ENCODE measurements at places on chromosomes 1 and 21. TPM values are rescaled to one million over a fixed set of nuclear protein-coding genes. Genes with fewer than 3 reads are reported as not detected.

HTR6 gene
- total RNA-seq = 0.09 TPM

DNA sequence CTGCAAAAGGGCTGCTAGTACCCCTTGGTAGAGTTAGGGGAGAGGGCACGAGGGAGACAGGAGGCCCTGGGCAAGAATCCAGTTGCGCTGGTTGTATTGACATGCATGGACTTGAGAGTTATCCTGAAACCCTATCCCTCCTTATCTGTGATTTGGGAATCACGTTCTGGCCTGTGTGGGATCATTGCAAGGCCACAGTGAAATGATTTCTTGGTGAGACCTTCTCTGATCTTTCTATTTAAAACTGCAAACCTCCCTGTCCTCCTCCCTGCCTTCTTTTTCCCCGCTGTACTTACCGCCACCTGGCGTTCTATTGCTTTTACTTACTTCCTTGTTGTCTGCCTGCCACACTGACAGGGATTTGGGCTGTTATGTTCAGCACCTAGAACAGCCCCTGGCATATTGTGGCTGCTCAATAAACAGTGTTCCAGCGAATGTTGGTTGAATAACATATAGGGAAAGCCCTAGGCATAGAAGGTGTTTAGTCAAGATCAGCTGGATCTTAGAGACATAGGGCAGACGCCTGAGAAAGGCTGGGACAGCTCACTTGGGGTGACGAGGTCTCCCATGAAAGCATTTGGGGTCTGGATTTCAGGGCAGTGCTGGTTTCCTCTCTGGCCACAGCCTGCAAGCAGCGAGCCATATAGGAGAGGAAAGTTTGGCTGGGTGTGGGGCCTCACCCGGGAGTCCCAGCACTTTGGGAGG is 25.6 kb downstream of the ALPL start:
- DNase-seq = peak; percentile 63

DNA sequence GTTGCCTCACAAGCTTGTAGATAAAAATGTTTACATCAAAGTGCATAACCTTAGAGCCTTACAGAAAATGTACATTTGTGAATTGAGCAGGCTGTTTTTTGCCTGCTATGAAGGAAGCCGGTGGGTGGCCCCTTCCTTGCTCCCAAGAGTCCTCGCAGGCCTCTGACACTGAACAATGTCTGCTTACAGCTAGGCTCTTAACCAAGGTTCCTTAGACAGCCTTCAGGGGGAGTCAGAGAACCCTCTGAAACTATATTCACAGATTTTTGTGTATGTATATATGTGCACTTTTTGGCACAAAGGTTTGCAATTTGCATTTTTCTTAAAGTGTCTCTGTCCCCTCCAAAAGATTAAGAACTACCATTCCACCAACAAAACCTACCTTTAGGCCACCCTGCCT is 282.6 kb downstream of the BARHL2 start:
- no peak for DNase-seq

GRCh38 chr1:245578771-245579170 is 424.0 kb downstream of the KIF26B start:
- no peak for DNase-seq

- no peak for DNase-seq
Measured at GRCh38 chr21:15367061-15367626, 302.3 kb upstream of the NRIP1 start.

DNA sequence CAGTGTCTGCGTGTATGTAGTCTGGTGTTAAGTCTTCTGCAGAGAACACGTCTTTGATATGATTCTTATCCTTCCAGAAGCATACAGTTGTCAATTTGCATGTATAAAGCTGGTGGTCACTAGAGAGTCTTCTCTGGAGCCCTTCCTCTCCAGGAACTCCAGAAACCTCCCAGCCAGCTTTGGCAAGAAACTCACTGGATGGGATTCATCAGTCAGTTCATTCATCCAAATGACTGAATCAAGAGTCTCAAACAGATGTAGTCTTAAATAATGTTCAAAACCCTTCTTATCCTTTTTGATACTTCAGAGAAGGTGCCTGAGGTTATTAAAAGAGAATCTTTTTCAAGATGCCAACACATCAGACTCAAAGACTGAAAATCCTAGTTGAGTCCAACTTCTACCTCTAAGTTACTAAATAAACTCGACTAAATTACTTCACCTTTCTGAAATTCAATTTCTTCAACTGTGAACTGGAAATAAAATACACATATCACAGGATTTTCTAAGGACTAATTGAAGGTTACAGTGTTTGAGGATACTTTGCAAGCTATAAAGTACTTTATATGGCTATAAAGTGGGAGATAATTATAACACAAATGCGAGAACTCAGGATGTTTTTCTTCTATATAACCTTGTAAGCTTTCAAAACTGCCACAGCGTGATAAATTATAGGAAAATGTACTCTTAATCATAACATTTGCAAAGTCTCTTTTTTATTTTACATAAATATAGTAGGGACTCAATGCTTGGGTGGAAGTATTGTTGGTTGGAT is 252.4 kb downstream of the FGGY start:
- DNase-seq = no peak

GJC2 gene
- total RNA-seq = 2.0 TPM

GRCh38 chr1:111199329-111199728 is 1.1 kb downstream of the DENND2D start:
- DNase-seq = no peak

DNA sequence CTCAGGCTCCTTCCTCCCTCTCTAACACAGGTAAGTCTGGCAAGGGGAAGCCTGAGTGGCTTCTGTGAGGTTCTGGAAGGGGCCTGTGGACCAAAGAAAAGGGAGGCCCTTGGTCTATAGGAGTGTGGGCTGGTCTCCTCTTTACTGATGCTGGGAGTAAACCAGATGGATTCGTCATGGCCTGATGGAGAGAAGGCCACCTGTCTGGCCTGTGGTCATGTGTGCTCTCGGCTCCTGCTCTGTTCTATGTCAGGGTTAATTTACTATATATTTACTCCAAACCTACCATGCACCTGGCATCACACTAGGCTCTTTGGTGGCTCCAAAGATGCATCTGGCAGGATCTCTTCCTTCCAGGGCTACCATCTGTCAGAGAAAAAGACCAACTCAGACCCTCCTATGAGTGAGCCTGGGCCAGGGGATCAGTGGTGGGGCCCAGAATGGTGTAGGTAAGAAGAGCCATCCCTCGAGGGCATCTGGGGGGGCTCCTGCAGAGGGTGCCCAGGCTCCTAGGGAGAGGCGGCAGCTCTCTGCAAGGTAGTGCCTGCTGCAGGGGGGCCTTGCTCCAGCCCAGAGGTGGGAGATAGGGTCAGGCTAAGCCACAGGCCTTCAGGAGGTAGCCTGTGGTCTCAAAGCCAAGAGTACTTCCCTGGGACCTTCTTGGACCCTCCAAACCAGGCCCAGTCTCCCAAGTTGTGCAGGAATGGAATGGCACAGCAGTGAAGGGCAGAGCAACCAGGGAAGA is 68.2 kb upstream of the SELENON start:
- DNase-seq = no peak

ARTN gene
- total RNA-seq = not detected

OR2T11 gene
- not detected for total RNA-seq

DNA sequence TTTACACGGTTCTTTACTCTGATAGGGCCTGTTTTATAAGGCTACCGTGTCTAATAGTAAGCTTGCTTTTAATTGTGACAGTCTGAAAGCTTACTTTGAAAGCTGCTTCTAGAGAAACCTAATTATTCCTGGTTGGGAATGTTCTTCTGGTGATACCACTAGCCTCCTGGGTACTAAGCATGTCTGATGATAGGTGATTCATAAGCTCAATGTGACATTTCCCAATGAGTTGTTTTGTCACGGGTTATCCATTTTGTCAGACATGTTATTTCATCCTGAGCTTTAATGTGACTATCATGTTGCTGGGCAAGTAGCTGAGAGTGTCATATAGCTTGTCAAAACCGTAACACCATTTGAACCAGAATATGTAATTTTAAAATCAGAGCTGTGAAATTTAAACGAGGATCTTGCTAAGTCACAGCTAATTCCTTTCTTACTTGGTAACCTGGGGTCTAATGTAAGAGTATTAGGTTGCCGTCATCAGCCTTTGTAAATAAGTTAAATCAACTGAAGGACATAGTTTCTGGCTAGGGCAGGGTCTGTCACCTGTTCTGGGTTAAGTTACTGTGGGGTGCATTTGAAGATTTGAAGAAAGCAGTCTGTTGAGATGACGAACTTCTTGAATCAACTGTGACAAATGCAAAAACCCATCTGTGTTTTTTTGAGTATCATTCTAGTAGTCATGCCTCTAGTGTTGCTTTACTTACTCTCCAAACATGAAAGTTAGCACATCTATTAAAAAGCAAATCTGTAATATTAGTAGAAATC is 529.2 kb downstream of the USP25 start:
- no peak for DNase-seq

- peak; percentile 31 for DNase-seq
Measured at GRCh38 chr1:52460694-52461093, 56.3 kb downstream of the PRPF38A start.

GRCh38 chr21:46600978-46601377 is 3.9 kb downstream of the S100B start:
- DNase-seq = no peak

OR2T5 gene
- not detected for total RNA-seq

- DNase-seq = no peak
Measured at GRCh38 chr1:71882226-71882625, 400.1 kb downstream of the NEGR1 start.

DNA sequence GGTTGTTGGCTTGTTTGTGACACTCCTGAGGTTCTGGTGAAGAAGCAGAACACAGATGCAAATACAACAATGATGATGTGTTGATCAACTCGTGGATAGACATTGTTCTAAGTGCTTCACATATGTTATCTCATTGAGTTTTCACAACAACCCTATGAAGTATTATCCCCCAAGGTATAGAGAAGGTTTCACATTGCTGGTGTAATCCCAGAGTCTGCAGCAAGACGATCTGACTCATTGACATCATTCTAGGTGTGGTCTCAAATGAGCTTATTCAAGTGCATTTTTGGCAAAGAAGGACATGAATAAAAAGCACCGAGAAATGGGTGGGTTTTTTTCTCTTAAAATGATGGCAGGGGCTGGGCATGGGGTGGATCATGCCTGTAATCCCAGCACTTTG is 64.1 kb upstream of the SCAF4 start:
- peak; percentile 36 for DNase-seq

DNA sequence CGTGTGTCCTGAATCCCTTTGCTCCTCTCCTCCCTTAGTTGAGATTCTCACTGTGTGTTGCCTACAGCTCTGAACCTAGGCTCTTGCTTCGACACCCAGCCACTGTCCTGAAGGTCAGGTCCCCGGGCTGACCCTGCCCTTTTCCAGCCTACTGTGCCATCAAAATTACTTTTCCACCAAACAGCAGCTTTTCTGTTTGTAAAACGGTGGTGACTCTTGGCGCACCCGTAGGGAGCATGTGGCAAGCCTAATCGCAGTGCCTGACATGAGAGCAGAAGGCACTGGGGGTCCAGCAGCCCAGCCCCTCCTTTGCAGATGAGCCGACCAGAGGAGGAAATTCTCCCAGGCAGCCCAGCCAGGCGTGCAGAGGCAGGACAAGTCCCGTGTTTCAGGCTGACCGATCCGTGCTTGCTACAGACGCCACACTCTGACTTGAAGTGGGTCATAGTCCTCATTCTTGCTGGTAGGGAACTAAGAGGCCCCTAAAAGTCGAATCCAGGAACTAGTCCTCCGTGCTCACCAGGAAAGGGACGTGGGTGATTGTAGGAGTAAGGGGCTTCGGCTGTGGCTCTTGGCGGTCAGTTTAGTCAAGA is 6.8 kb downstream of the GPR137B start:
- no peak for DNase-seq

EFCAB14 gene
- 35.7 TPM for total RNA-seq

DNA sequence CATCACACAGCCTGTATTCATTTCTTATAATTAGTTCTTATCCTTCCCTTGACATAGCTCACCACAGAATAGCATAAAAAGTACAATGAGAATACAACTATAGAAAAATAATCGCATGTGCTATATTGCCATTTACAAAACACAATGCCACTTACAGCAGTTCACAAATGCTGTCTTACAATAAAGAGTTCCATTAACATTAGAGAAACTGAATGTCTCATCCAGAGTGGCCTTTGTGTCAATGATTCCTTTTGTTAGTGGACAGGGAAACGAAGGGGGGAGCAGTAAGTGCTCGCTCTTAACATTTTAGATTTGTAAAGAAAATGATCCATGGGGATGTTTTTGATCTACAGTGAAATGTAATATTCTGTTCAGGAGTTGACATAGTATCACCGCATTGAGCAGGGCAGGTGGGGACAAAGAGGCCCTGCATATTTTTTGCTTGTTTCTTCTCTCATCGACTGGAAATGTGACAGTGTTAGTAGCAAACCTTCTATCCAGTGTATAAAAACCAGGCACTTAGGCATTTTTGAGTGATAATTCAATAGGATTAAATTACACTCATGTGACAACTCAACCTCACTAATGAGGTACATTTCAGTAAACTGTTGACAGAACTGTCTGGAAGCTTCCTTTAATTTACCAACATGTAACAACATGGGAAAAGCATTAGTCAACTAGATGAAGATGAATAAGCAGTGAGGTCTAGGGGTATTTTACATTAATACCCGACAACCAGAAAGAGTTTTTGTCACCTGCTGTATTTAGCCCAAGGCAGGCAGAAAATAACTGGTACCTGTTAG is 35.6 kb upstream of the RRP15 start:
- no peak for DNase-seq

TTC34 gene
- total RNA-seq = 0.41 TPM

FMO5 gene
- 1.8 TPM for total RNA-seq

CR1L gene
- total RNA-seq = not detected

DNA sequence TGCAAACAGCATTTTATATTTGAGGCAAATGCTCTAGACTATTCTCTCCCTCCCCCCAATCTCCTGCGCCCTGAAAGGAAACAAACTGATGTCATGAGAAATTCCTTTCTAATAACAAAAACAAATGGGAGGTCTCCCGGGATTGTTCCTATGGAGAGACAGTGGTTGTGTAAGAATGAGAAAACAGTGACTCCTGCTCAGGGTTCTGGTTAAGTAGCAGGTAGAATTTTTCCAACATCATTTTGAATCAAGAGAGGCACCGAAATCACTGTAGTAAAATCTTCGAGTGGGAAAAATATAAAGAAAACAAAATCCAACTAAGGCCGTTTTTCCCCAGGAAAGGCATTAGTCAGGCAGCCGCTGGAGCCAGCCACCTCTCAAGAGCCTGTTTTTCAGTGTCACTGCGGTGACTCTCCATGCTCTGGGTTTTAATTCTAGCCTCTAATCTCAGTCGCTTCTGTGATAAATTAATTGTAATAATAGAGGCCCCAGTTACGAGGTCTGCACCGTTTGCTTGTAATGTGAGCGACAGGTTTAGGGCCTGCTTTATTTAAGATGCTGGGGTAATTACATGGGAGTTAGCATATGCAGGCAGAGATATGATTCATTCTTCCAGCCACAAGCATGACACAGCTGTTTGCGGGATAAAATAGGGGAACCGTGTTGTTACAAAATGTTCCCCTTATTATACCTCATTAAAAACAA is 80.3 kb downstream of the RNF220 start:
- peak; percentile 81 for DNase-seq

GRCh38 chr21:45957981-45958600 is 23.5 kb upstream of the COL6A1 start:
- peak; percentile 96 for DNase-seq
